ENCODE measurements at places on chromosomes 12 and 14. TPM values are rescaled to one million over a fixed set of nuclear protein-coding genes. Genes with fewer than 3 reads are reported as not detected.

Gene C14orf39
- 9.5 TPM for polyA plus RNA-seq

Gene IFNG-AS1
- polyA plus RNA-seq = not detected

Gene ACVR1B
- 37.3 TPM for polyA plus RNA-seq

Gene RBM23
- polyA plus RNA-seq = 73.7 TPM

Gene CMKLR1
- 9.5 TPM for polyA plus RNA-seq

Gene PLEKHG7
- polyA plus RNA-seq = 0.33 TPM

Gene PARPBP
- polyA plus RNA-seq = 7.0 TPM

Data from testis (tissue), 5 donors.